ENCODE measurements at places on chromosomes 7 and 10.

DNA sequence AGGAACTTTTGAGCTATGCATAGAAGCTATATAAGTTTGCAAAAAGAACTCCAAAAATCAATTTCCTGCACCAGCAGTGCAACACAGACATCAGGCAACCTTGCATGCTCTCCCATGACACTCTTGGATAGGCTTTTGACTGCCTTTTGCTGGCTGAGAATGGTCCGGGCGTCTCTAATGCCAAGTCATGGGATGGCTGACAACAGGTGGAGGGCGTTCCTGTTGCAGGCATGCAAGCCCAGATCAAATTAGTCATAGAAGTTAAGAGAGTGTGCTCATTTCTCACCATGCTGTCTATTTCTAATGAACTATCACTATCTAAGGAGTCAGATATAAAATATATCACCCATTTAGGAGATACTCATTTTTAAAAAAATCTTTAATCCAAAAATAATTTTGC lies 8.4 kb downstream of the PLCE1 start:
- no peak for DNase-seq

GRCh38 chr7:149261316-149261828 lies 624 bp upstream of the ZNF783 start:
- DNase-seq = no peak

DNA sequence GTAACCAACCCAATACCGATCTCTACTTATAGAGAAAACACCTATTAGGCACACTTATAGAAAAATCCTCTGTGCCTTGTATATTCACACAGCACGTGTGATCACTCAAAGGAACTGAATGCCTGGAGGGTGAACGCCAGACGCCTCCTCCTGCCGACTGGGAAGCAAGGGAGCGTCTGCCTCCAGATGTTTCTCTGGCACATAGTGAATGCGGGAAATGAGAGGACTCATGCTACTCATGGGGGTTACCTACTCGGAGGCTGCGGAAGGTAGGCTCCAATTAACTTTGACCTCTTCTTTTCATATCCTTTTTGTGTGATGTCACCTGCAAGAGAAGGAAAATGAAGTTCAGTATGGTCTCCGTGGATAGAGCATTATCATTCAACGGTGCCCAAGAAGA lies 203.3 kb downstream of the DIP2C start:
- DNase-seq = no peak

DNA sequence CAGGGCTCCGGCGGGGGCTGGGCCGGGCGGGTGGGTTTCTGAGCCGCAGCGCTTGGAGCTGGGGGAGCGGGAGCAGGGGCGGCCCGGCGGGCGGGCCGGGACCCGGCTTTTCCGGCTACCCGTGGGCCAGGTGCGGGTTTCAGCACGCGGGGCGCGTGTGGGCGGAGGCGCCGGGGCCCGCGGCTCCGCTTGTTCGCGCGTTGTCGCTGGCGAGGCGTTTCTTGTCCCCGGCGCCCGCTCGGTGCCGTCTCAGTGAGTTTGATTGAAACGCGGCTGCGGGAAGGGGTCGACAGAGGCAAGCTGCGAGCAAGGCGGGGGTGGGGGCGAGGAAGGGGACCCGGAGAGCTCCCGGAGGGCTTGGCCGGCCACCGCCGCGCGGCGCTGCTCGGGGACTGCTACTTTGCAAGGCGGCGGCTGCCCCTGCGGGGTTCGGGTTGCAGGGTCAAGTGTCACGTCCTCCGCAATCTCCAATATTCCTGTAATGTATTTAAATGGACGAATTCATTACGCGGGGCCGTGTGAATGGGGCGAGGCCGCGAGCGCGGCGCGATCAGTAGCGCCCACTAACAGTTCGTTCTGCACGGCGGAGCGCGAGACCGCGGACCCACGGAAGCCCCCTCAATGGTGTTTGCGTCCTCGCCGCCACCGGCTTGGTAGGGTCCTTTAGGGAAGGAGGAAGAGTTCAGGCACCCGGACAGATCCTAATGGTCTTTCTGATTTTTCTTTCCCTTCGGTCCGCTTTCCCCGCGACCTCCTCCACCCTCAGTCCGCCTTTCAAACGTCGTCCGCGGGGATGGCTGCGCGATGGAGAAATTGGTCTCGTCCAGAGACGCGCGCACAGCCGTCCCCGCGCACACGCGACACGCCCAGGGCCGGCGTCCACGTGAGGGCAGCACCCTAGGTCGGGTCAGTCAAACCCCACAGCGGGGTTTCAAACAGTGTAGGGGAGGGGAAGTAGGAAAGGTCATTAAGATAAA lies 76.9 kb downstream of the INSIG1 start:
- DNase-seq = no peak

GRCh38 chr7:23268746-23269145 lies 22.2 kb downstream of the GPNMB start:
- DNase-seq = no peak

- DNase-seq = no peak
Observed at GRCh38 chr7:137269240-137269639, 74.3 kb downstream of the PTN start.

DNA sequence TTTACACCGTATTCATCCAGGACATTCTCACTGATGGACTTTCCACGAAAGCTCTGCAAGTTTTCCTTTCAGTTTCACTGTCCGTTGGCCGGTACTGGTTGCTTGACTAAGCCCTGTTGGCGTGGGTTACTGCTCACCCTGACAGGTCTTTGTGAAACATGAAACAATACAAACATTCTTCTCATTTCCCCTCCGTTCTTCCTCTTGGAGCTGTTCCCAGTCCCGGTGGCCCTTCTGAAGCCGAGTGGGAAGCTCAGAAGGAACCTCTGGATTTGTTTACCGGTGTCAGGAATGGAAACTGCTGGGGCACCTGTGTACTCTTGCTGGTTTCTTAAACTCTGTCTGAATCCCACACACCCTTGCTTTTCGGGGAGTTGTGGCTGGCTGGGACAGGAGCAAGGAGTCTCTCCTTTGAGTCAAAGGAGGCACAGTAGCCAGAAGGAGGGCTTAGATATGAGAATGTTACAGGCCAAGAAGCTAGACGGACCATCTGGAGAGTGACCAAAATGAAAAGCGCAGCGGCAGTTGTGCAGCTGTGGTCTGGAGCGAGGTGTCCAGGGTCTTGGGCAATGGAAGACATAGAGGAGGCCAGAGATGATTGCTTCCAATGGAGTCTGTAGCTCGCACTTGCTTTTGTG lies 45.7 kb downstream of the LYZL2 start:
- DNase-seq = no peak

DNA sequence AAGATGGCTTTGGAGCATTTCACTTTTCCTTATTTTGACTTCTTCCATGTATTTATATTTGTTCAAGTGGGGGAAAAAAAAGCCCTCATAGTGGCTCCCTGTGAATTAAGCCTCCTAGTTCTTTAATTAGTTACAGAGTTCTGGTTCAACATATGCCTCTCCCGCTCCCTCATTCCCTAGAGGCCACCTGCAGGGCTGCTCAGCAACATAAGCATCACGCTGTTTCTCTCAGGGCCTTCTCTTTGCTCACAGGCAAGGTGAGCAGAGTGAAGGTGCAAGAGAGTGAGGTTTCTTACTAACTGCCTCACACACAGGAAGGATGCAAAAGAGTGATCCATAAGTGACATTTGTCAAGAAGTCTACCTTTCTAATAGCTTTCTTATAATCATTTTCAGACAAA lies 196.7 kb downstream of the SEMA3E start:
- DNase-seq = no peak

DNA sequence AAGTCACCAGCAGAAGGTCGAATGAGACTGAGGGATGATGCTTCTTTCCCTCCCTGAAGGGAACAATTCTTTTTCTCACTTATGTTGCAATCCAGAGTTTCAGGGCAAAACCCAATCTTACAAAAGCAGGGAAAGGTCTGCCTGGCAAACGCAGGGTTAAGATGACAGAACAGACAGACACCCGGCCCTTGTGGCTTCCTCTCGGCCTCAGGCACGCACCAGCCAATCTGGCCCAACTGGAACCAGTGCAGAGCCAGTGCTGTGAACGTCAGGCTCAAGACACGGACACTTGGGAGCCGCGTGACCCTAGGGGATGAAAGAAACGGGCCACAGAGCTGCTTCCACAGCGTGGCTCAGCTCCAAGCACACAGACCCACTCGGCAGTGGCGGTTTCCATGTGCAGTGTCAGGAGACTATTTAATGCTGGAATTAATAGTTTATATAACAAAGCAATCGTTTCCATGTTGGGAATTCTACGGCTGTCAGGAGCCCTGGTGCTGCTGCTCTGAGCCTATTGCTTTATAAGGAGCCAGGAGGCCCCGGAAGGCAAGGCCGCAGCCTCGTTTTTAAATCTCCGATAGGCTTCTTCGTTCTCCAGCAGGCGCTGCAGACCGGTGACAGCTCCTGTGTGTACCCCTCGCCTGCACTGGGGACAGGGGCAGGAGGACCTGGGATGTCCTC lies 198.4 kb downstream of the DIP2C start:
- no peak for DNase-seq

DNA sequence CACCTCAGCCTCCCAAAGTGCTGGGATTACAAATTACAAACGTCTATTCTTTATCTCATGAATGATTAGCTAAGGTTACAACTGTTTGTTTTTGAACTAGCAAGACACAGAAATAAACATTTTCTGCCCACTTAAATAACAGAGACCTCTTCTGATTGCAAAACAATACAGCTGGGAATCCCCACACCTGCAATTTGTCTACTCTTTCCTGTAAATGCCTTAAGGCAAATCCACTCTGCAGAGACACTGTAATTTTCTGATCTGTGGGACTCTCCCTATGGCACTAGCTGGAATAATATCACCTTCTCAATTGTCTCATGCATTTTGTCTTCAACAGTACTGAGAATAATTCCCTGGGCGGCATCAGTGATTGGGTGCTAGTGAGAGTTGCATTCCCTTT lies 149.3 kb upstream of the FAM3C start:
- no peak for DNase-seq

GRCh38 chr10:3714531-3714930 lies 70.5 kb downstream of the KLF6 start:
- no peak for DNase-seq

GRCh38 chr10:101495324-101495925 lies 92.6 kb downstream of the POLL start:
- no peak for DNase-seq

- no peak for DNase-seq
Observed at GRCh38 chr10:11014671-11015445, 2.8 kb upstream of the CELF2 start.

- no peak for DNase-seq
Observed at GRCh38 chr10:104250371-104250770, 4.3 kb upstream of the GSTO1 start.

DNA sequence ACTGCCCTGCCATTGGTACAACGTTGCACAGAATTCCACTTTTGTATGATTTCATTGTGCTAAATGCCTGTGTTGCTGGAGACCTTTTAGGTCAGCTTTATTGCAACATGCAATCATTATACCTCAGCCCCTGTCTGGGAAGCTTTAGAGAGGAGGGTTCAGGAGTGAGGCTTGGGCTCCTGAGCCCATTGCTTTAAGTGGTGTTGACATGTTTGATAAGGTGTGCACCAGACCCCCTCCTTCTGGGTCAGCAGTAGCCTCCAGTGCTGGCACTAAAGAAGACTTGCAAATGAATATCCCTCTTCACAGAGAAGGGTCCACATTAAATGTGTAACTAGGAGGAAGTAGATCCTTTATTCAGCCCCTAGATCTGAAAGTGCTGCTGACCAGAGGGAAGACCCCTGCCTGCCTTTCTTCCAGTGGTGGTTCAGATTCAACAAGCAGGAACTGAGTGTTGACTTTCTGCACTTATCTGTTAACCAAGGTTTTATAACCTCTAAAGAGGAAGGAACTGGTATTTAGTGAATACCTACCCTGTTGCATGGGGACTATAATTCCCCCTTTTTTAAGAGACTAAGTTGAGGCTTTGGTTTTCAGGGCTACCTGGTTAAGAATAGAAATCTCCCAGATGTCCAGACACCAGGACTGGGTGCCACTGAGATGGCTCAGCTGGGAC lies 369.4 kb upstream of the IGFBP3 start:
- no peak for DNase-seq

GRCh38 chr10:93553482-93554315 lies 12.8 kb upstream of the FFAR4 start:
- DNase-seq = no peak

- DNase-seq = no peak
Observed at GRCh38 chr7:91771394-91771793, 109.1 kb downstream of the MTERF1 start.

- DNase-seq = no peak
Observed at GRCh38 chr7:1418505-1419309, 40.6 kb downstream of the MICALL2 start.

DNA sequence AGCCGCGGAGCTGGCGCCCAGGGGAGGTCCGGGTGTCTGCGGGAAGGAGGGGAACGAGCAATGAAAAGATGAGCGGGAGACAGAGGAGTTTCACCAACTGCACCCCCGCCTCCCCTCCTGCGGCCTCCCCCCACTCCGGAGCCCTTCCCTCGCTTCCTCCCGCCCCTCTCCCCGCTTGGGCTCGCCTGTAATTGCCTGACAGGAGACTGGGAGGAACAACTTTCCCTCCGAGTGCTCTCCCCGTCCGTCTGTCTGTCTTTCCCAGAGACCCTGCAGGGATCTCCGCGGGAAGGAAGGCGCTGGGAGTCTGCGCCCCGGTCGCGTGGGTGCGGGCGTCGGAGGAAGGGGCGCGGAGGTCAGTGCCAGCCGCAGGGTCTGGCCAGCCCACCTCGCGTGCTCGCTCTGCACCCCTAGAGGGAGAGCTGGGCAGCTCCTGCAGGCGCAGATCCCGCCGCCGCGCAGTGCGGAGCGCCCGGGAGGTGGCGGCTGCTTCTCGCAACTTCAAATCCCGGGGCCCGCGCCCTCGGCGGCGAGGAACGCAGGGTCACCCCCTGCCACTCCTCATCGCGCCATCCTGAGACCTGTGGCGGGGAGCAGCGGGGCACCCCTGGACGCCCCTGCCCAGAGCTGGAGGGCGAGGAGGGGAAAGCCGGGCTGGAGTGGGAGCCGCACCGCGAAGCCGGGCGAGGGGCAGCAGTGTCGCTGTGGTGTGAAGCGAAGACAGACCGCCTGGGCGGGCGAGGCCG lies 511 bp upstream of the NRP1 start:
- DNase-seq = no peak

DNA sequence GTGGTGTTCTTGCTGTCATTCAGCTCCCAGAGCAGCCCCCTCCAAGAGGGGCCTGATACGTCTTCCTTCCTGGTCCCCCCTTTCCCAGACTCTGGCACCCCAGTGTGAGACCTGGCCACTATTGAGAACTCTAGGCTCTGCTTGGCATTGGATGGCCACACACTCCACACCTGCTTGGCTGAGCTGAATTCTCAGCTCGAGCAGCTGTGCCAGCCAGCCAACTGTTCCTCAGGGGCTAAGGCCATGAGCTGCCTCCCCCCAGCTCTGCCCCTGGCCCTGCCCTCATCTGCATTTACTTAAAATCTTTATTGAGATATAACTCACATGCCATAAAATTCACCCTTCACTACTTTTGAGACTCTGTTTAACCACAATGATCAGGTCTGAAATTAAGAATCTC lies 6.7 kb downstream of the TLL2 start:
- DNase-seq = no peak

Measured in stimulated activated CD8-positive, alpha-beta memory T cell treated with anti-CD3 and anti-CD28 coated beads, Interleukin-4, amount 100 ng/mL, for 4 hours (primary cell).